ENCODE measurements at places on chromosomes 4 and X. TPM values are rescaled to one million over a fixed set of nuclear protein-coding genes. Genes with fewer than 3 reads are reported as not detected.

Gene TMPRSS11F
- not detected for total RNA-seq

DNA sequence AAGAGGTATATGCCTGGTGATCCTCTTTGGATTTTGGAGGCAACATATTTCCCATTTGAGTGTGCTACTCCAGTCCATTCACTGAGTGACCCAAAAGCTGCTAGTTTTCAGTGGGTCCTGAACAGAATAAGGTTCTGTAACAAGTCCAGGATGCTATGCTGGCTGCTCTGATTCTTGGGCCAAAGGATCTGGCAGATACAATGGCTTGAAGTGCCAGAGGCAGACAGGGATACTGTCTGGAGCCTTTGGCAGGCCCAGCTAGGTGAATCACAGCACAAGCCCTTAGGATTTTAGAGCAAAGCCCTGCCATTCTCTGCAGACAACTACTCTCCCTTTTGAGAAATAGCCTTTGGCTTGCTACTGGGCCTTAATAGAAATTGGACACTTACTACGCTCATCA lies 40.6 kb downstream of the DCHS2 start:
- no peak for DNase-seq

Gene HOPX
- total RNA-seq: under 0.01 TPM

- no peak for DNase-seq
These were observed 234.7 kb upstream of the DIAPH2 start for GRCh38 chrX:96449896-96450295.

DNA sequence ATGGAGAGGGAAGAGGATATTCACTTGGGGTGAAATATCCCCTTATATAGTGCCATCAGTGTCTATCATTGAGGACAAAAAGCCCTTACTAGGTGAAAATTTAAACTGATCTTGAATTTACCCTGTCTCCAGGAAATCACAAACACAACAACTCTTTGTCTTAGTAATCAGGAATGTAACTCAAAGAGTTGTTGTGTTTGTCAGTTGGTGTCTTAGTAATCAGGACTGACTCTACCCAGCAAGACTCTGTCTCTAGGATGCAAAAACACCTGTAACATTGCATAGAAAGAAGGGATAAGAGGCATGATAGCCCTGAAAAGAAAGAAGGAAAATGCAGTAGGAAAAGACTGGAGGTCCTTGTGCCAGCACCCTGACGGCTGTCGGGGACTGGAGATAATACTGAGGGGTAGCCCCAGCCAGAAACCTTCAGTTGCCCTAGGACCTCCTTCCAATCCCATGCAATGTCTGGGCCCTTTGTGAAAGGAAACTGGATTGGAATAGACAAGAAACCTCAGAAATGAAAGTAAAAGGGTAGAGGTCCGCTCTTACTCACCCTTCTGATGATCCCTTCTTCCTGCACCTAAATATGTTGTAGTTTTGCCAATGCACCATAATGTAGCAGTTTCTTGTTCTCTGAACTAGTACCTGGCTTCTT lies 45.3 kb downstream of the HMGB2 start:
- peak; percentile 17 for DNase-seq

DNA sequence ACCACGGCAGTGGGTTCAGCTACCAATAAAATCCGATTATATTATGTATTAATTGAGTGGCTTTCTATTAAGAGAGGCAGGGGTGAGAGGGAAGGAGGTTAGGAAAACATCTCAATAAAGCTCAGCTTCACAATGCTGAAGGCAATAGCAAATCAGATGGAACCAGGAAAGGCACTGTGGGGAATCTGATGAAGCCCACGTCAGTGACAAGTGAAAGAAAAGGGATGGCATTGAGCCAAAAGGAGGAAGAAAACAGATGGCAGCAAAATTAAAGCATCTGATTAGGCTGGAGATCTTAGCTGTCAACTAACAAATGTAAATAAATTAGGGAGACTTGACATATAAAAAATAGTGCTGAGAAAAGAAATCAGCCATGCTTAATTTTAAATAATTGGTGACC lies 180.9 kb downstream of the RASL11B start:
- no peak for DNase-seq
